RPMI7951 (cell line): ENCODE measurements at places on chromosomes 4 and X.

DNA sequence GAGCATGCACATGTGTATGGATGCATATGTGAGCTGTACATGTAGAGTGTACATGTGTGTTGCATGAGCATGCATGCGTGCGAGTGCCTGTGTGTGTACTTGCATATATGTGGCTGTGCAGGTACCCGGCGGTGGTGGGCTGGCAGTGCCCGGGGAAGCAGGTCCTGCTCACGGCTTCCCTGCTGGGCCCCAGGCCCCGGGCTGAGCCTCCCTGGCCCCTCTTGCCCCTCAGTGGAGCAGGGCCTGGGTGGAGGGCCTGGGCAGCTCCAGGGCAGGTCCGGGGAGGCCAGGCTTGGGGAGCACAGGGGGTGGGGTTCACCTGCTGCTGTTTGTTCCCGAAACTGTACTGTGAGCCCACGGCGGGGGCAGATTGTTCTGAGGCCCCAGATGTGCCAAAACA lies 9.4 kb downstream of the NAT8L start:
- DNase-seq = no peak

DNA sequence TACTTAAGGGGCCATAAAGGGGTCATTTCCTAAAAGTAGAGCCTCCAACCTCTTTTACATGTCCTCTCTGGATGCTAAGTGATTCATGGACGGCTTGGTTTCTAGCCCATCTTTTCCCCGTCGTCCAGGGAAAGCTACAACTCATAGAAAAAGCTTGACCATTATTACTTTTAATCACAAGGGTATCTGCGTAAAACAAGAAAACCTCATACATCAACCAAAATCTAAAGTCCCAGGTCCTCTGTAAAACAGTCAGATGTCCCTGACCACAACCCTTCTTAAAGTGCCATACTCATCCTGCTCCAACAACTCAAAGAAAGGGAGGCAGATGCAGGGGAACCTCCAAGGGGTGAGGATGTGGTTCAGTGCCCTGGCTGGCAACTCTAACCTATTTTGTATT lies 29.6 kb downstream of the ADGRA3 start:
- DNase-seq = no peak

DNA sequence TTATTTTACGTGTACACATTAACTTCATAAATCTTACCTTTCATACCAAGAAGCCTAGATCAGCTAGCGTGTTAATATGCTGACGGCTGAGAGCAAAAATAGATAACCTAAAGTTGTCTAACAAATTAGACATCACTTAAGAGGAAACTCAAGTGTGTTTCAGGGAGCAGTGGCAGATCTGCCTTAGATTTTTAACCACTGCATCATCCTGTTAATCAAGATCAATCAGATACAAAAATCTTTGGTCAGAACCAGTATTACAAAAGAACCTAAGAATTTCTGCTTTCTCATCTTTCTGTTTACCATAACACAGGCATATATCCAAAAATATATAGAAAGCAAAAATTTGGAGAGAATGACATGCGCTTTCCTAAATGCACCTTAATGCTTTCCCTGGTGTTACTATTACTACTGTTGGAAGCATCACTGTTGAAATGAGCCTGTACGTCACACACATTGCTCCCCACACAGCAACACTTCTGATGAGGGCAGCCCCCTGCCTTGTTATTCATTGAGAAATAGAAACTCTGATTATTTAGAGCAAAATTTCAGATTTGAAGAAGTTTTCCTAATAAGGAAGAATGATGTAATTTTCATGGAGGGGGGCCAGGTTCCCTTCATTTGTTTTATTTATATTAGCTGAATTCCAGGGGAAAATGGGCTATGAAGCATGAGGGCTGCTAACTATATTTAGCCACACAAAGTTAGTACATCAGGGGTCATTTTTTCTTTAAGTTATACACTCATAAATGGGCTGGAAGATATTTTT lies 152.3 kb downstream of the CBR4 start:
- no peak for DNase-seq

GRCh38 chr4:122083989-122084388 lies 68.1 kb upstream of the BLTP1 start:
- DNase-seq = no peak

DNA sequence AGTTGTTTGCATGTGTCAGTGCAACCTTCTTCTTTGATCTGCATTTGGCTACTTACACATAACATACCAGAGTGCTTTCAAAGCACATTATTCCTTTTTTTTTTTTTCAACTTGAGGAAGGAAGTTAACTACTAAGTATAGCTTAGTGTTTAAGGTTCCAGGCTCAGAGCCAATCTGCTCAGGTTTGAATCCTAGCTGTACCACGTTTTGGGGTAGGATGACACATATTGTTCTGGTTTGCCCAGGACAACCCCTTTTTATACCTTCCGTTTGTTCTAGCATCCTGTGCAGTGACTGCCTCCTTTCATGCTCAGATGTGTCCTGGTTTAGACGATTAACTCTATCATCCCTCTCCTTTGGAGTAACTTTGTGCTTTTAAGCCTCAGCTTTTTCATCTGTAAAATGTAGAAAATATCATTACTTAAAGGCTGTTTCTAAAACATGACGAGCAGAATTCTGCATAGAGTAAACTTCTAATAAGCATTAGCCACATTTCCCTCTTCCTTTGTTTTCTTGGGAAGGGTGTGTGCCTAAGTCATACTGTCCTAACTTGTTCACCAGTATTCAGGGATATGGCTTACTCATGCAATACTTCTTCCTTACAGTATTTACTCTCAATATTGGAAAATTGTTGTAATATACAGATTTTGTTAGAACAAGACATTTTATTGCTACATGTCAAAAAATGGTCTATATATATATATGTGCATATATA lies 281.3 kb downstream of the C4orf33 start:
- DNase-seq = no peak

- DNase-seq = no peak
These were observed 214.6 kb upstream of the FAM241A start for GRCh38 chr4:111930659-111931058.

DNA sequence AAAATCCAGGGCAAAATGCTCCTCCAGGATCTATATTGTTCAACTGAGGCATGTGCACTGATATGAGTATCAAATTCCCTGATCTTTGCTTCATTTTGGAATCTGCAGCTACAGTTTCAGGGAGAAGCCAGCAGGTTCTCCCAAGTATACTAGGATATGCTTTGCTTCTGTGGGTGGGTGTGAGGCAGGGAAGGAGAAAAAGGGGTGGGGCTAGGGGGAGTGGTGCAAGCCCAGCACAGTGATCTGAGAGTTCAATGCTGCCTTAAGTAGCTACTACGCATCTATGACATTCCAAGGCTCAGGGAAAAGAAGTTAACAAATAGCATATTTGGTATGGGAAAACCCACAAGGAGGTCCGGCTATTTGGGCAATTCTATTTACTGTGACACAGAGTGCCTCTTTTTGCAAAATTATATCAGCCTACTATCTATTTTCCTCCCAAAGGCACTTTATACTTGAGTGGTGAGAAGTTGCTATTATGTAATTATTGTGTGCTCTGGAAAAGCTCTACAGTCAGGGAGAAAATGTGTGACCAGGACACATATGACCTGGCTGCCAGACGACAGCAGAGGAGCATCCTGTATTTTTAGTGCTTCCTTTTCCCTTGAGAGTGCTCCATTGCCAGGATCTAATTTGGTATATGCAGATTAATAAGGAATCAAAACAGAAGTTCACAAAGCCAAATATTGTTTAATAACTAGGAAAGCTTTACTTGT lies 162.0 kb downstream of the RNF150 start:
- DNase-seq = no peak

DNA sequence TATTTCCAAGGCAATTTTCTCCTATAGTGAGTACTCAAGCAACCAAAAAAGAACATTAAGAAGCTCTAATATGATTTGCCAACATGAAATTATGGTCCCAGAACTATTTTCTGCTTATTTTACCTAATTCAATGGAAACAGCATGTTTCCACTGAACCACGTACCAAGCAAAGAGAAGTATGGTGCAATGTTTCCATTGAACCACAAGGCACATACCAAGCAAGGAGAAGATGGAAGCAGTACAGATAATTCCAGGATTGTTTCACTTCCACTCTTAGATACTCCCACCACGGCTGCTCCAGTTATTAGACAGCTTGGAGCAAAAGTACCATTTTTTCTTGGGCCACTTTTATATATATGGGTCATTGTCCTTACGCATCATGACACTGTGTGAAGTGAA lies 164.9 kb downstream of the RNF150 start:
- DNase-seq = no peak

GRCh38 chrX:69107231-69107739 lies 58.0 kb downstream of the PJA1 start:
- DNase-seq = no peak
